Stimulated activated CD8-positive, alpha-beta memory T cell treated with anti-CD3 and anti-CD28 coated beads, Interleukin-15, amount 100 ng/mL, for 24 hours (primary cell): ENCODE measurements at places on chromosomes 3 and 15.

DNA sequence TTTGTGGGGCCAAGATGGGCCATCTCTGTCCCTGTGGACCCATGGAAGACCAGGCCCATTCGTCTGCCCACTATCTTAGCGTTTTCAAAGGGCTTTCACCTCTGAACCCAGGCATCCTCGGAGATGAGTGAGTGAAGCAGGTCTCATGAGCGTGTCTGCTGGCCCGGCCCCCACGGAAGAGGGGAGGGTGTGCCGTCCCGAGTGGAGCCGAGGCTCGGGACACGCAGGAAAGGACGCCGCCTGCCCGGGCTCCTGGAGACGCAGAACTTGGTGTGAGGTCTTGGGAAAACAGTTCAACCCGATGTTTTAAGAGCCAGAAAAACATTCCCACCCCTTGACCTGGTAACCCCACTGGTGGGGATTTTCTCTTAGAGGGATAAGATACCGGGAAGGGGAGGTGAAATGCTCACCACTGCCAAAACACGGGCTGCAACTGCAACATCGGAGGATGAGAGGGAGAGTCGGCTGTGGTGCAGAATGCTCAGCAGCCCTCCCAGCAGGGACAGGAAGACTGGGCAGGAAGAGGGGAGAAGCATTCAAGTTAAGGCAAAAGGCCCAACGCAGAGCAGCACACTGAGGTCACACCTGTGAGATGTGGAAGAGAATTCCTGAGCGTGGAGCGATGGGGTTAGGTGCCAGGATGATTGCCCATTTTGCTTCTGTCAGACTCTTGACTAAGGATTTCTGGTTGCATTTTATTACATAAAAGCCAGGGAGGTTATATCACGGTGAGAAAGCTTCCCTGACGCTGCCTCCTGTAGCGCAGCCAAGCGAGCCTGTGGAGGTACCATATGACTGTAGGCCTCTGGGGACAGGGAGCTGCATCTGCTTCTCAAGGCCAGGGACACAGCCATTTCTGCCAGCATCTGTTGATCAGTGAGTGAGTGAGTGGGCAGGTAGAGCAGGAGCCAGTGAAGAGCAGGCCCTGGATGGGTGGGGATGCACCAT is 14.1 kb upstream of the STAB1 start:
- no peak for DNase-seq

GRCh38 chr3:175105066-175105465 is 245.9 kb downstream of the NAALADL2 start:
- no peak for DNase-seq

DNA sequence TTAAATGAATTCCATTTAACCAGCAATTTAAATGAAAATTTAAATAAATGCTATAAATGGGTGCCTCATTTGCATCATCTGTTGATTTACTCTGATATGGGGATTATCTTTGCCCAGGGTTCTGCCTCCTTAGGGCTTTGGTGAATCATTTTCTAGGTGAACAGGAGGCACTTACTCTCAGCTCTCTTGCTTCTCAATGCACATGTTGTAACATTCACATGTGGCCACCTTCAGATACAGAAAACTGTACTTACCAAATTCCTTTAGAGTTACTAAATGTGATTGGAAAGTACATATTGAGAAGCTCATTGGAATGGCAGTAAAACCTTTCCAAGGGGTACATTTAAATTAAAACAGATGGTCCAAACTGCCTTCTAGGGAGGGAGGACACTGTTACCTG is 20.8 kb downstream of the GADL1 start:
- no peak for DNase-seq

GRCh38 chr15:70072479-70072878 is 25.2 kb downstream of the TLE3 start:
- no peak for DNase-seq

GRCh38 chr15:89649013-89649625 is 6.1 kb downstream of the KIF7 start:
- DNase-seq, result no peak

GRCh38 chr3:118977118-118977517 is 57.5 kb downstream of the IGSF11 start:
- no peak for DNase-seq

GRCh38 chr3:176941689-176942088 is 255.6 kb downstream of the TBL1XR1 start:
- DNase-seq, result no peak

DNA sequence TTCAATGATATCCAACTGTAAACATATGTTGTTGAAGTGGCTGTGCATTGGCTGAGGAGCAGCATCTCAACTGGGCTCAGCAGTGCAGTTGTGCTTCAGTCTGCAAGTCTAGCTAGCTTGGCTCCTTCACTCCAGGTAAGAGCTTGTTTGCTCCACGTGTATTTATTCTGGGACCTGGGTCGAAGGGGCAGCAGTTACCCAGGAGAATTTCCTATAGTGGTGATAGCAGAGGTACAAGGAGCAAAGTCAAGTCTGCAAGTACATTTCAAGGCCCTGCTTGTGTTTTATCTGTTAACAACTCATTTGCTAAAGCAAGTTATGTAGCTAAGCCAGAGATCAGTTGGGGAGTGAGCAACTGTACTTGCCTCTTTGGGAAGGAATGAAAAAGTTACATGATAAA is 286.2 kb upstream of the UMPS start:
- no peak for DNase-seq

DNA sequence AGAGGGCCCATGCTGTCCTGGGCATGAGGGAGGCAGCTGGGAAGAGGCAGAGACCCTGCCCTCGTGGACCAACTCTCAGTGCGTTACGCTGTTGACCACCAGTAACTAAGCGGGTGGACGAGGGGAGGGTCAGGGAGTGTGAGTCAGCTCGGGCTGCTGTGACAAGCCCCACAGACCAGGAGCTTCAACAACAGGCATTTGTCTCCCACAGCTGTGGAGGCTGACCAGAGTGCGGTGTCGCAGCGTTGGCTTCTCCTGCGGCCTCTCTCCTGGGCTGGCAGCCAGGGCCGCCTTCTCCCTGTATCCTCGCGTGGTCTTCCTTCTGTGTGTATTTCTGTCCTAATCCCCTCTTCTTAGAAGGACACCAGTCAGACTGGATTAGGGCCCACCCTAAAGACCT is 13.0 kb downstream of the EFCC1 start:
- no peak for DNase-seq

DNA sequence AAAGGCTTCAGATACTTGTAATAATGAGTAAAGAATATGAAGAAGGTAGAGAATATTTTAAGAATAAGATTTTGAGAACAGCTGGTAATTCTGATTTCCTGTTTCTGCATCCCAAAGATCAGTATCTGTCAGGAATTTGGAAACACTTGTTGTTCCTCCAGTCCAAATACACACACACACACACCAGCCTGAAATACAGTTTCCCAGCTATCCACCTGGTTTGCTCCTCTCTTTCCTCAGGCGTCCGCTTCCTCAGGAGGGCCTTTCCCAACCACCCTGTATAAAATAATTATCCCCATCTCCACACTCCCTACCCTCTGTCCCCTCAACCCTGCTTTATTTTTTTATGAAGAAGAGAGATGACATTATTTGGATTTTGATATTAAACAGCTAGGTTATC is 2.0 kb upstream of the FSIP1 start:
- DNase-seq, result no peak

DNA sequence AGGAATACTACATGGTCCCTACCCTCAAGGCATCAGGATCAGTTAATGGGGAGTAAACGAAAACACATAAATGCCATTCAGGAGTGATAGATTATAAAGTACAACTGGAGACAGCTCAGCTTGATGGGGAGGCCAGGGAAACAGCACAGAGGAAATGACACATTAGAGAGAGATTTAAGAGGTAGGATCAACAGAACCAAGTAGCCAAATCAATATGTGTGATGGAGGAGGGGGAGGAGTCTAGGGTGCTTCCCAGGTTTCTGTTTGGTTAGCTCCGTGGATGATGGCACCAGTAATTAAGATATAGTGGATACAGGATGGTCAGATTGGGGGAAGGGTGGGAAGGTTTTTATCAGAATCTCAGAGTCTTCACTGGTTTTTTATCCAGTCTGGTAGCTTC is 229.5 kb upstream of the ROPN1 start:
- DNase-seq, result no peak

- no peak for DNase-seq
These were observed 129.8 kb downstream of the ZNF385D start for GRCh38 chr3:21621181-21621651.

DNA sequence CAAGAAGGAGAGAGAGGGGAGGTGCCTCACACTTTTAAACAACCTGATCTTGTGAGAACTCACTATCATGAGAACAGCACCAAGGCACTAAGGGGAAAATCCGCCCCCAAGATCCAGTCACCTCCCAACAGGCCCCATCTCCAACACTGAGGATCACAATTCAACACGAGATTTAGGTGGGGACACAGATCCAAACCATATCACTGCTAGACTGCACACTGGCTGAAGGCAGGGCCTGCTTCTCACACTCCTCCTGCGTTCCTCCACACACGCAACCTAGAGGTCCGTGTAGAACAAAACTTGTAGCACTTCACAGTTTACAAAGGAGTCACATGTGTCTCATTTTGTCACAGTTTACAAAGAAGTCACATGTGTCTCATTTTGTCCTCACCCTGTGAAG is 97.8 kb downstream of the DAPK2 start:
- no peak for DNase-seq

- DNase-seq, result no peak
These were observed 21.0 kb downstream of the ZDHHC3 start for GRCh38 chr3:44954962-44955361.

- no peak for DNase-seq
These were observed 97.5 kb downstream of the SLC49A4 start for GRCh38 chr3:122892118-122892960.

DNA sequence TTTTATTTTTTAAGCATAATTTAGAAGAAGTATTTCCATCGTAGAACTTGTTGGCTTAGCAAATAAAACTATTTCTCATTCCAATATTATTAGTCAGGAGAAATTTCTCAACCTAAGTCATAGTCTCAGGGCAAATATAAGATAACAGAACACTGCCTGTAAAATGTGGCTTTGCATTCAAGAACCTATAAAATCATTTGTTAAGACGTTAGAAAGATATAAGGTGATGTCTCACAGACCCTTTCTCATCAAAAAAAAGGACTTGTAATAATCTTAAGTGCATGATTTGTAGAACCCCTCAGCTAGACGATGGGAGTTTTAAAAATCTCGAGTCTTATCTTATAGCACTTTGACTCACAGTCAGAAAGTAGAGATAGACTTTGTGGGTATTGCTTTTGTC is 314.7 kb upstream of the CFAP20DC start:
- DNase-seq, result no peak

- DNase-seq, result no peak
These were observed 22.1 kb upstream of the TRA2B start for GRCh38 chr3:185959609-185960521.

GRCh38 chr3:76134166-76134565 is 348.8 kb upstream of the ZNF717 start:
- DNase-seq, result no peak

DNA sequence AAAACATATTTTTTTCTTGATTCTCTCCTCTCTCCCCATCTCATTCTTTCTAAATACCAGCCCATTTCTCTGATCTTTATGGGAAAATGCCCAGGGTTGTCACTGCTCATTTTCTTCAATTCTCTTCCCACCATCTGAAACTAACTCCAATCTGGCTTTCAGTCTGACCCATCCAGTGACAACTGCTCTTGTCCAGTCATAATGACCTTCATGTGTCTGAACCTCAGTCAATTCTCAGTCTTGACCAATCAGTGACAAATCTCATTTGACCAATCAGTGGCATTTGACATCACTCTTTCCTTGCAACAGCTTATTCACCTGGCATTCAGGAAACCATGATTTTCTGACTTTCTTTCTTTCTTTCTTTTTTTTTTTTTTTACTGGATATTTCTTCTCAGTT is 15.1 kb downstream of the VEPH1 start:
- DNase-seq, result no peak

- DNase-seq, result no peak
These were observed 95.7 kb downstream of the NSUN3 start for GRCh38 chr3:94158512-94158911.

- DNase-seq, result no peak
These were observed 206.1 kb downstream of the TIGIT start for GRCh38 chr3:114499976-114500375.

GRCh38 chr3:114877378-114878113 is 269.5 kb downstream of the ZBTB20 start:
- DNase-seq, result no peak

DNA sequence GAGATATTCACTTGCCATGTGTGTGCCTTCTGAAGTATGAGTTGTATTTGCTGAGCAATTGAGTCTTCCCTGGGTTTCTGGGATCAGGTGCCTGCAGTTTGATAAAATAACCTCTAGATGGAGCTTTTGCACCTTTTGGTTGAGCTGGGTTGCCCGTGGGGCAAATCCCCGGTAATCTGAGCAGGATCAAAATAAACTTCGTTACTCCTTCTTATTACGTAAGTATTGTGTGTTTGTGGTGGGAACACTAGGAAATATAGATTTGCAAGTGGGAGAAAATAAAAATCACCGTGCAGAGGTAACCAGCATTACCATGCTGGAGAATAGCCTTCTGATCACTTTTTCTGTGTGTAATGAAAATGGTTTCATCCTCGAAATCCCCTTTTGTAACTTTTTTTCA is 277.4 kb upstream of the NR2E3 start:
- DNase-seq, result no peak

- DNase-seq, result no peak
These were observed 108.8 kb downstream of the KLF13 start for GRCh38 chr15:31435261-31435911.

- no peak for DNase-seq
These were observed 11.0 kb downstream of the KAT2B start for GRCh38 chr3:20051123-20051806.

GRCh38 chr3:128946411-128946810 is 47.5 kb downstream of the CFAP92 start:
- DNase-seq, result no peak

DNA sequence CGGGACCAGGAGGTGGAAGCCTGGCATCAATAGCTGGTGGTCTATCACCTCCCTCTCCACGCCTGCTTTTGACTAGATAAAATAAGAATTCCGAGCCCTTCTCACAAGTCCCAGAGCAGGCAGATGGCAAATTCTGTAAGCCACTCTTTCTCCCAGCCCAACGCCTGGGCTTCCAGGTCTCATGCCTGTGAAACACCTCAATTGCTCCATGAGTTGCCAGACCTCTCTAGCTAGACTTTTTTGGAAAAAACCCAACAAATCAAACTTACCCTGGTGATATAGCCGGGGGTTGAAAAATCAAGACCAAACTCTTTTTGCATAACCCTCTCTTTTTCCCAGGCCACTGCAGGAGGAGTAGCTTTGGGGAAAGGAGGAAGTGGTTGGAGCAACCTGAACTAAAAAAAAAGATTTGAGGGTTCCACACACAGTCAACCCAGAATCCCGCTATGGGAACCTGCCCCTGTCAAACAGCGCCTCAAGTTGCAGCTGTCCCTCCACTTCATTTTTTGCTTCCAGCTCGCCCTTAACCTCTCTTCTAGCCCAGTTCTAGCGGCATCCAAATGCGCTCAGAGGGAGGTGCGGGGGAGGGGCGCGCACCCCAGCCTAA is 7.0 kb downstream of the BHLHE40 start:
- no peak for DNase-seq

GRCh38 chr3:177751770-177752169 is 554.5 kb upstream of the TBL1XR1 start:
- DNase-seq, result no peak
